ENCODE measurements at places on chromosomes 4 and X.

- no peak for DNase-seq
Observed at GRCh38 chrX:97524997-97525396, 641.3 kb downstream of the RPA4 start.

DNA sequence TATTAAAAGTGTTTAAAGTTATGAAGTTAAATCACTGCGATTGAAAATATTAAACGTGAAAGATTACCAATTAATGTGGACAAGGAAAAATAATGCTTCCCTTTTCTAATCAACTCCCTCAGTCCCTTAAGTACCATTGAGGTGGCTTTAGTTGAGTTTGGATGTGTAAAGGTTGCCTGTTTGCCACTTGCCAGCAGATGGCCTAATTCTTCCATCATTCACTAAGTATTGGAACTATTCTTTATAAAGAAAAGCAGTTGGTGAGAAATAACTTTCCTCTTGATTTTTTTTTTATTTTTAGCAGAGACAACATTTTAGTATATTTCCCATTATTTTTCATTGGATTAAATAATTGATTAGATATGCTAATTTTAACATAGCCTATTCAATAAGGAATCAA, 295.9 kb upstream of the TACR3 start:
- no peak for DNase-seq

DNA sequence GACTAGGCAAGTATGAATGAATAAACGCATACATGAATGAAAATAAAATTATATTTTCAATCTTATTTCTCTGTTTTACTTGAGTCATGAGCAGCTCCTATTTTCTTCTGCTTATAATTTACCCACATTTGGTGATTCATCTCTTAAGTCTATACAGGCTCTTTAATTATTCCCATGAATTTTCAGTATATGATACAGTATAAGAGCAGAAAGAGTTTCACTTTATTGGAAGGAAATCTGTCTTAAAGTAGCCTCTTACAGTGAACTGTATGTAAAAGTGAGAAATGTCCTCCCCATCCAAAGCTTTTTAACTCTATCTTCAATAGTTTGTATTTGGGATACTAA, 50.8 kb downstream of the TMEM165 start:
- no peak for DNase-seq

GRCh38 chr4:86967073-86967472, 32.3 kb downstream of the AFF1 start:
- DNase-seq = no peak

- no peak for DNase-seq
Observed at GRCh38 chr4:113769744-113770143, 8.2 kb upstream of the CAMK2D start.

DNA sequence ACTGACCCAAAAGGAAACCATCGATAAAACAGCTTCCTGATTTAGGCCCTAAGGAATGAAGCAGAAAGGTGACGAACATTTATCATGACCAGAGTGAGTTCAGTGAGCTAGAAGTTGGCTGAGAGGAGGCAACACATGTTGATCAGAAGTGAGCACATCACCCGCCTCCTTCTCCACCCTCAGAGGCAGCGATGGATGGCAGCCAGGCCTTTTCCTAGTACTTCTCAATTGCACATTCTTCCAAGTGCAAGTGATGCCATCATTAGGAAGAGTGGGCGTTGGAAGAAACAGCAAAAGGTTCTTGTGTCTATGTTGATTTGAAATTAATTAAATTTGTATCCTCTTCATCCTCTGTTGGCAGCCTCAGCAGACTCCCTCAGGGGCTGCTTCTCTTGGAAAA, 51.7 kb downstream of the TMEM154 start:
- DNase-seq = no peak

DNA sequence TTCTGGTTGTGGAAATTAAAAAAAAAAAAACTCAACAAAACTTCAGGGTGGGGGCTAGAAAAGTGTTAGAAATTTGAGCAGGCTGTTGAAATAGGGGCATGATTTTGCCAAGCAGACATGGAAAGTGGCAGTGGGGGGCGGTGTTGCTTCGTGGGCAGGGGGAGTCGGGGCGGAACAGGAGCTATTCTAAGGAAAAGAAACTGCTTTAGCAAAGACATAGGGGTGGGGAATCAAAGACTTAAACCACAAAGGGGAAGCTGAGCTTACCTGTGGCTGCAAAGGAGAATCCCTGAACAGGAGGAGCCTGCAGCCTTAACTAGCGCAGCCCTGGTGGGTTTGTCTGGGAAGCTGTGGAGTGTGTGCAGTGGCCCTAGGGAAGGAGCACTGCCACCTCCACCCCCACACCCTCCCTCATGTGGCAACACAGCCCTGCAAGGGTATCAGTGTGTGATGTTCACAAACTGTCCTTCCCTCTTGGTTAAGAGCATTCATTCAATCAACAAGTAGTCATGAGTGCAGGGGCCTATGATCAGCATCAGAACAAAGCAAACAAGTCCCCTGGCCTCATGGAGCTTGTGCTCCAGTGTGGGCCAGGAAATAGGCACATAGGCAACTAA, 20.5 kb downstream of the SEL1L3 start:
- no peak for DNase-seq

GRCh38 chrX:107454302-107454701, 4.8 kb downstream of the FRMPD3 start:
- DNase-seq = no peak

DNA sequence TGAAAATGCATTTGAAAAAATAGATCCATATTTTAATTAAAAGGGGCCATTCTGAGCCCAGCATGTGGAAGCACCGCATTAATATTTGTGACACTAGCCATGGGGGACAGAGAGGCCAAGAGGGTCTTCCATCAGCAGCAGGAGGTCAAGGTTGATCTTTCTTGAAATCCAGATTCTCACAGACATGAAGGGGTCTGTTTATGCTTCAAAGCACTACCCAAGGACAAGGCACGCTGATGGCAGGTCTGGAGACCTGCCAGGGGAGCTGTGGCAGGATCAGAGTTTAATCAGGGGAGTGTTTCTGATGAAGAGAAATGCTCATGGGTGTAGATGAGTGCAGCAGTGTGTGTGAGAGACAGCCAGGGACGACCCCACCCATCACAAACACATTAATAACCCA, 243.3 kb downstream of the LDB2 start:
- DNase-seq = no peak

- DNase-seq = no peak
Observed at GRCh38 chr4:153790962-153791551, 2.2 kb upstream of the SFRP2 start.

DNA sequence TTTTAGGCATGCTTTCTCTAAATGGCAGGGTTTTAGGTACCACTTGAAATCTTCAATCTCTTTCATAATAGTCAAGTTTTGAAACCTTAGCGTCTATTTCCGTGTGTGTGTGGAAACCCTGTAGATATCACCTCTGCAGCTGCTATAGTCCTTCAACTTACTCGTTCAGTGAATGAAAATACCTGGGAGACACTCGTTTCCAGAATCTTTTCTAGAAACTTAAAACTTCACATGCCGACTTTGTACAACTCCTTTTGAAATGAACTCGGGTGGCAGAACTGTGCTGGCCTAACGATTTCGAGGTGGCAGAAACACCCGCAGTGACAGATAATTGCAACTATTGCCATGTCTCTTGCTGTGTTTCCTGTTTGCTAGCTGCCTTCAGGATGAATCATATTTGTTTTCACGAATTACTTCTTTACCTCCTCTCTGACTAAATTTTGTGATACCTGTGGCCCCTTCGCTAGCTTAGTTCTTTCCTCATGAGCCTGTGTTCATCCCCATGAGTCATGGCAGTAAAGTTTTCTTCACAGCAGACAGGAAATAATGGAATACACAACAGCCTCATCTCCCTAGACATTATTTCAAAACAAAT, 104.7 kb upstream of the SMIM10 start:
- no peak for DNase-seq

- DNase-seq = no peak
Observed at GRCh38 chr4:172716291-172716690, 452.3 kb upstream of the GALNT7 start.

- no peak for DNase-seq
Observed at GRCh38 chr4:2341911-2342652, 76.4 kb downstream of the ZFYVE28 start.

DNA sequence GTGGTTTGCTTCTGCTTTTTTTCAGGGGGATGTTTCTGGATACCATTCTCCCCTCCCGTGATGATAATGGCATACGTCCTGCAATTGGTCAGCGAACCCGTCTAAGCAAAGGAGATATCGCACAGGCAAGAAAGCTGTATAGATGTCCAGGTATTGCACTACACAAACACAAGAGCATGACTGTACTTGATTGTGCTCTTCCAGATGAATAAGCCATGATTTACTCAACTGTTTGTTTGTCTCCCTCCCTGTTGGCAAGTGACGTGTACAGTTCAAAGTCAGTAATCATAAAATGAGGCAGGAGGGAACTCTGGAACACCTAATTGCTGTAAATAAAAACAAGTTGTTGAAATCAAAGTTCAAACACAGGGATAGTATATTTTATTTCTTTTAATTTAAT, 141.4 kb downstream of the TLL1 start:
- DNase-seq = no peak

DNA sequence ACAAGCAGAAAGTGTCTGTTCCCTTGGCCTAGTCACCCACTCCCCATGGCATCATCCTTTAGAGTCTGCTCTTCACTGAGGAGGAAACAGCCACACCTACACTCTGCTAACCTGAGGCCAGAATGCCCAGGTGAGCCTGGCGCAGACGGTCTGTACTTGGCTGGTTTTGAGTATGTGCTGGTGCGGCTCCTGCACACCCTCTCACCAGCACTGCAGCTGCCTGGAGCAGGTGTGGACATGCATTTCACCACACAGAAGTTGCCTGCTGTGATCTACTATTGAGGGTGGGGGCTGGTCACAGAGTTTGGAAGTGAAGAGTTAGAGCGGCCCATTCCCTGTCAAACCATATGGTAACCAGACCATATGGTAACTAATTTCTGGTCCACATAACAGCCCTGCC, 39.5 kb downstream of the KANTR start:
- DNase-seq = no peak

GRCh38 chr4:112881842-112882241, 167.6 kb upstream of the ANK2 start:
- no peak for DNase-seq

DNA sequence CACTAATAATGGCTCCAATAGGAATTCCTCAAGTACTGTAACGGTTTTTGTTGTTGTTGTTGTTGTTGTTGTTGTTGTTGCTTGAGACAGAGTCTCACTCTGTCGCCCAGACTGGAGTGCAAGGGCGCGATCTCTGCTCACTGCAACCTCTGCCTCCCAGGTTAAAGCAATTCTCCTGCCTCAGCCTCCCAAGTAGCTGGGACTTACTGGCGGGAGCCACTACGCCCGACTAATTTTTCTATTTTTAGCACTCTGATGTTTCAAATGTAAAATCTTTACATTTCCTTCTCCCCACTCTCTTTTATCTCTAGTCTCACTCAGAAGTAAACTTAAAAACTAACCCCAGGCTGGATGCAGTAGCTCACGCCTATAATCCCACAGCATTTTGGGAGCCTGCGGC, 8.0 kb downstream of the ANKRD17 start:
- DNase-seq = no peak

- DNase-seq = peak; percentile 52
Observed at GRCh38 chr4:26081795-26082498, 167.9 kb downstream of the SMIM20 start.

- DNase-seq = no peak
Observed at GRCh38 chr4:88212253-88212561, 53.8 kb upstream of the ABCG2 start.

DNA sequence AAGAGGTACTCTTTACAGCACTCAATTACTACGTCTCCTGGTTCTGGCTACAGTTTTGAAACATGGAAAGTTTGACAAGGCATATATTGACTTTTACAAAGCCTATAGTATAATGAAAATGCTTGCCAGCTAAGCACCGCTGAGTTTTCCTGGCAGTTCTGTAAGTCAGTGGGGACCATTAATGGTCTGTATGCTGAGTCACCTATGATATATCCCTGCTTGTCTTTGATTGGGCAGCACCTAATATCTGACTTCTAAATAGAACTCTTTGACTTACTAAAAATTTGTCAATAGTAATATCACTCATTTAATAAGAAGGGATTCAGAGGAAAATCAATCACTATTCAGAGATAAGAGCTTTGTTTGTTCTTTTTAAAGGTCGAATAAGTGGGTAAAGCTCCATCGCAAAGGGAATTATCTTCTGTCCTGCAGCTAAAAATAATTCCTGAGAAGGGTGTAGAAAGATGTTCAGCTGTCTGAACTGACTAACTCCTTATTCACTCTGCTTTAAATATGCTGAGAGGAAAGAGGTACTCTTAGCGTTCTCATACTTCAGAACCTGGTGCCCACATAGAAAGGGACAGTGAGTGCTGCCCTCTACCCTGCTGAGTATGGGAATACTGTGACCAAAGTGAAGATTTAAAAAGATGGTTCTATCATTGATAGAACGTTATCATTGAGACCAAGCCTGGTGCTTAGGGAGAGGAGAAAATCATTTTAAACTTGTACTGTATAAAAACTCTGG, 959 bp downstream of the SMPX start:
- no peak for DNase-seq

Data from foreskin melanocyte (primary cell).